Lung (tissue), 17 donors: ENCODE measurements at places on chromosomes 3 and 15.
A peak's percentile ranks its signal among the peaks of the same experiment; 100 is the strongest.

GRCh38 chr15:59764775-59765174, 75.7 kb upstream of the BNIP2 start:
- peaks cover 5% of the 10 kb centered on the region for H3K27me3 ChIP-seq
- no peaks in the 10 kb centered on the region for H3K4me1 ChIP-seq
- no peak overlapping the region for H3K4me3 ChIP-seq

- DNase-seq = no peak
- H3K4me3 ChIP-seq = no peak overlapping the region
- peaks cover 32% of the 10 kb centered on the region for H3K4me1 ChIP-seq
- no peak overlapping the region for H3K27ac ChIP-seq
- no peaks in the 10 kb centered on the region for H3K36me3 ChIP-seq
Observed at GRCh38 chr15:67138891-67139855, 73.8 kb downstream of the SMAD3 start.

DNA sequence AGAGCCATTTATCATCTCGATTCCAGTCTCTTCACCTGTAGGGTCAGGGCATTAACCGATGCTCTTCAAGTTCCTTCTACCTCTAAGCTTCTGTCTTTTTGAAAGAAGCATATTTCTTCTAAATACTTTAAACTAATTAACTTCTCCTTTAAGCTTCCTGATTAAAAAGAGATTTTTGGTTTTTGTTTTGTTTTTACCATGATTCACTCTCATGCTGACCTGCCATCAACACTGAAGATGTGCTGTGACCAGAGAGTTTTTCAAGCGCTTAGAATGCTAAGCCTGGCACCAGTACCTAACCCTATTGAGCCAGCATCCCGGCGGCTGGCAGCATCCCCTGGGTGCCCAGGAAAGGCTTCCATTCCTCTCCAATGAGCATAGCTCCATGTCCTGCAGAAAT, 89.3 kb downstream of the FOXP1 start:
- no peak for DNase-seq
- H3K27ac ChIP-seq = no peak overlapping the region
- H3K36me3 ChIP-seq = no peaks in the 10 kb centered on the region
- H3K4me1 ChIP-seq = no peaks in the 10 kb centered on the region
- no peak overlapping the region for H3K4me3 ChIP-seq

- H3K36me3 ChIP-seq = peaks cover 26% of the 10 kb centered on the region
- no peak for DNase-seq
- H3K4me1 ChIP-seq = peaks cover 17% of the 10 kb centered on the region
- H3K27ac ChIP-seq = peak overlapping the region; percentile 66
- no peak overlapping the region for H3K4me3 ChIP-seq
- no peaks in the 10 kb centered on the region for H3K27me3 ChIP-seq
Observed at GRCh38 chr3:63980830-63981498, 42.3 kb downstream of the PSMD6 start.
